ENCODE measurements at places on chromosomes 3 and 15.

DNA sequence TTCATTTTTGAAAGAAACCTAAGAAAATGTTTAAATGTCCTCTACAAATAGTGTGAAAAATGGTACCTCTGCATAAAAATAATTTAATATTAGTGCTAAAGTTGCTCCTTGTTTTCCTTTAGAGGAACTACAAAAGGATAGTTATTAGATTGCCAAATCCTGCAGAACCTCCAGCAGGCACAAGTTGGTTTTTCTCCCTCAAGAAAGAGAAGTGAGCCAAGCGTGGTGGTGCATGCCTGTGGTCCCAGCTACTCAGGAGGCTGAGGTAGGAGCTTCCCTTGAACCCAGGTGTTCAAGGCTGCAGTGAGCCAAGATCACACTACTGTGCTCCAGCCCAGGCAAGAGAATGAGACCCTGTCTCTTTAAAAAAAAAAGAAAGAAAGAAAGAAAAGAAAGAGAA is 85.1 kb upstream of the TSEN2 start:
- no peak for DNase-seq

- DNase-seq: no peak
Measured at GRCh38 chr3:33430571-33430970, 9.6 kb downstream of the UBP1 start.

DNA sequence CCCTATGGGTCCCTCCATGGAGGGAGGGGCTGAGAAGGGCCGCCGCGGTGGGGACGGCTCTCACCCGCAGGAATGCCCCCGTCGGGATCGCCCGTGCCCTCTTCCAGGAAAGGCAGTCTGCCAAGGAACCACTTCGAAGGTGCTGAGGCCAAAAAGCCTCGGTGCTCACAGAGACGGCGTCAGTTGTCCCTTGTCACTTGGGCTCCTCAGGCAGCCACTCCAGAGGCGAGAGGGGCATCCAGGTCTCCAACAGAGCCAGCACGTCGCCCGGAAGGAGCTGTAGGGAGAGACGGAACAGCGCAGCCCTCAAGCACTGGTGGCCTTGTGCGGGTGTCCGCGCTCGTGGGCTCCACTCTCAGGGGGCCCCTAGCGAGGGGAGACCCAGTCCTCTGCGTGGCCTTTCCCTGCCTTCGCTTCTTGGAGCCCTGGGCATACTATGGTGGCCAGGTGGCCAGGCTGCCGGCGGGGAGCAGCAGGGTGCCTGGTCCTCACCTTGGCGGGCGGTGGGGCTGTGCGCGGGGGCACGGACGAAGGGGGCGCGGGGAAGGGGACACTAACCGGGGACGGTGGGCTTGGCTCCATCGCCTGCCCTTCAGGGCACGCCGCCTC is 994 bp downstream of the MESP1 start:
- DNase-seq: no peak

DNA sequence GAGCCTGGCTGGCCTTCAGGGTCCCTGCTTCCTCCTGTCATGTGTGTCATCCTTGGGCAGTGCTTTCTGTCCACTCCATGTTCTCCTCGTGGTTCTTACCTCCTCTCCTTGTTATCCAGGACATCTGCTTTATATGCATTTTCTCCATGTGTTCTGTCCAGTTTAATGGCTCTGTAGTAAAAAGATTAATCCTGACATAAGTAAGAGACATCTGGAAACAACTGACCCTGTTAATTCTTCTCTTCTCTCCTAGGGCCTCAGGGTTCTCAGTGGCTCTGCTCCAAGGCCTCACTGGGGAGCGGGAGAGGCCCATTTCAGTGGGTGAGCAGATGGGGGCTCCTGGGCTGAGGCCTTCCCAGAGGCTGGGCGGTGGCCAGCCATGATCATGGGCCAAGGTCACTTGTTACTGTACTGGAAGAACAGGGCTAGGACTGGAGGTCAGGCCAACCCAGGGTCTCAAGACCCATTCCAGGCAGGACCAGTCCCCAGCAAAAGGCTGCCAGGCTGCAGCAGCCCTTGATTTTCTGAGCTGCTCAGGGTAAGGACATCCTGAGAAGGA is 20.2 kb upstream of the CDCP1 start:
- no peak for DNase-seq

- DNase-seq: no peak
Measured at GRCh38 chr3:47604145-47604544, 25.5 kb upstream of the CSPG5 start.

GRCh38 chr3:181176601-181177000 is 187.1 kb upstream of the DNAJC19 start:
- DNase-seq: peak; percentile 73

- DNase-seq: no peak
Measured at GRCh38 chr15:45523166-45523460, 558 bp upstream of the SLC30A4 start.

GRCh38 chr15:74807282-74807681 is 5.4 kb upstream of the LMAN1L start:
- DNase-seq: peak; percentile 55

GRCh38 chr15:37783290-37783689 is 151.2 kb upstream of the TMCO5A start:
- DNase-seq: no peak

GRCh38 chr3:152173627-152174026 is 95.1 kb upstream of the MBNL1 start:
- DNase-seq: no peak

- no peak for DNase-seq
Measured at GRCh38 chr15:24977686-24978085, 22.9 kb downstream of the SNRPN start.

- DNase-seq: no peak
Measured at GRCh38 chr3:97259263-97259662, 444.9 kb downstream of the EPHA6 start.

DNA sequence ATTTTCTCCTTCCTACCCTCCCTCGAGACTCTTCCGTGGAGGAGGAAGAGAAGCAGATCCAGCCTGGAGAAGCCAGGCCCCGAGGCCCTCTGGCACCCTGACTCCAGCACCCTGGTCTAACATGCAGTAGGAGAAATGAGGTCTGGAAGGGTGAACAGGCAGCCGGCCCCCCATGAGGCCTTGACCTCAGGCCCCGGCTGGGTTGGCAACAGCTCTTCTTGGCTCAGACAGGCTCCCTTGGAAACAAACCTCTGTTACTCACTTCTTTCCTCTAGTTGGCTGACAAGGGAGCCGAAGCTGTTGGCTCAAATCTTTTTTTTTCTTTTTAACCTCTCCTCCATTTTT is 73.4 kb downstream of the CPN2 start:
- DNase-seq: no peak

DNA sequence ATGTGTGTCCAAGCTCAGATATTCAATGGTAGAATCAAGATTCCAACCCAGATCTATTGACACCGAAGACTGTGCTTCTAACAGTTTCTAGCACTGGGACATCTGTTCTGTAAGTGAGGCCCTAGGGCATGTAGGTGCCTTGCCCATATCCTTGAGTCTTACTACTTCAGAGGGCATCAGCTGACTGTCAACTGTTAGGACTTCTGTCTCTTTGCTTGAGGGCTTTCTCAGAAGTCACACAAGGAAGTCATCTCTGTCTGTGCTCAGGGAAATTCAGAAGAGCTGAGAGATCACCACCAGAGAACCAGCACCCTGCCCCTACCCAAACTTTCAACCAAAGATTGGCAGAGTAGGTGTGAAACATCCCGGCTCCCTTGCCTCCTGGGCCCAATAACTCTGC is 403.6 kb upstream of the PROK2 start:
- DNase-seq: no peak

GRCh38 chr3:42892807-42893206 is 13.1 kb upstream of the ZNF662 start:
- no peak for DNase-seq

DNA sequence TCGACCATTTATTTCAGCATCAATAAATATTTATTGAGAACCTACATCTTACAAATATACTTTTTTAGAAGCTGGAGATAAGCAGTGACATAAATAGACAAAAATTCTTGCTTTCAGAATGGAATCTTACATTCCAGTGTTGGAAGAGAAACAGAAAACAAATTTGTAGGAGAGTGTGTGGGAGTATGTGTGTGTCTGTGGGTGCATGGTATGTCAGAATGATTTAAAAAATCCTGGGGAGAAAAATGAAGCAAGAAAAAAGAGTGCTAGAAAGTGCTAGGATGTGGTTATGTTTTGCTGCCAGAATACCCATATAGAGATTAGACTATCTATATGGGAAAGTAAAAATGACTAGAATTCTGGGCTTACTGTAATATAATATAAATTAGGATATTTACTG is 561.7 kb upstream of the SGO1 start:
- DNase-seq: no peak

DNA sequence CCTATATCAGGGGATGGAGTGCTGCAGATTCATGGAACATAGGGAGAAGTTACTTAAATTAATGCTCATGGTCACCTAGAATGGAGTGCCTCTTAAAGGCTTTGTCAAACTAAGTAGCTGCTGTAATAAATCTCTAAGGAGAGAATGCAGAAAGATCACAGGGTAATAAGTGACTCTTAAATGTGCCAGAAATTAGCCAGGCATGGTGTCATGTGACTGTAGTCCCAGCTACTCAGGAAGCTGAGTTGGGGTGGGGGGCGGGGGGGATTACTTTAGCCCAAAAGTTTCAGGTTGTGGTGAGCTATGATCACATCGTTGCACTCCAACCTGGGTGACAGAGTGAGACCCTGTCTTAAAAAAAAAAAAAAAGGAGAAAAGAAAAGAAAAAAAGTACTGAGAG is 90.9 kb upstream of the ASB14 start:
- no peak for DNase-seq

- peak; percentile 44 for DNase-seq
Measured at GRCh38 chr15:81097890-81098280, 36.2 kb upstream of the CFAP161 start.

- DNase-seq: no peak
Measured at GRCh38 chr3:13047296-13048165, 25.7 kb downstream of the IQSEC1 start.

DNA sequence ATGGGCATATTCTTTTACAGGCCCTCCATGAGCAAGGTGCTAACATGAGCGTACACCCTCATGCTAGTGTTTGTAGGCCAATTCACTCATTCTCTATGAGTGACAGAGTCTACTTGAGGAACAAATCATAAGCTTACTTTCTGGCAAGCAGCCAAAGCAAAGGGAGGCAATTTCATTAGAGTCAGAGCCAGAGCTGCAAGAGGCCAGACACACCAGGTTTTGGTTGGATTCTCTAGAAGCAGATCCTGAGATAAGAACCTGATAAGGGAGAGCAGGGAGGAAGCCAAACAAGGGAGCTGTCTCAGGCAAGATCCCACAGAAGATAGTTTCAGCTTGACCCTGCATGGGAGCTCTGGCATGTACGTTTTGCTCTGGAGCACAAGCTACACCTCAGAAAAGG is 214.1 kb upstream of the CTNNB1 start:
- DNase-seq: no peak

- no peak for DNase-seq
Measured at GRCh38 chr3:55955891-55956477, 468.9 kb upstream of the WNT5A start.

- DNase-seq: no peak
Measured at GRCh38 chr15:76565366-76565765, 228.8 kb downstream of the ISL2 start.

DNA sequence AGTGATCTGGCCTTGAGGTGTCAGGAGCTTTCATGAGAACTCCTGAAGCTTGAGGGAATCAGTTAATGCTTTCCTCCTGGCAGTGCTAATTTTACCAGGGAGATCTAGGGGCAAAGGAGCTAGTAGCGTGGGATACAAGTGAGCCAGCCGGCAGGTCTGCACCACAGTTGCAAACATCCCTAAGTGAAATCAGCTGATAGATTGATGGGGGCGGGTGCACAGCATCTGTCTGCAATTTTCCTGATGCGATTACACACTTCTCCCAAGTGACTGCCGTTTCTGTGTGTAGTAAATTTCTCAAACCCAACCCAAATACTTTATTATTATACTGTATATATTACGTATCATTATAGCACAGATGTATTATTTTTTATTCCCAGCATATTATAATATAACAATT is 304.5 kb downstream of the AGBL1 start:
- no peak for DNase-seq

DNA sequence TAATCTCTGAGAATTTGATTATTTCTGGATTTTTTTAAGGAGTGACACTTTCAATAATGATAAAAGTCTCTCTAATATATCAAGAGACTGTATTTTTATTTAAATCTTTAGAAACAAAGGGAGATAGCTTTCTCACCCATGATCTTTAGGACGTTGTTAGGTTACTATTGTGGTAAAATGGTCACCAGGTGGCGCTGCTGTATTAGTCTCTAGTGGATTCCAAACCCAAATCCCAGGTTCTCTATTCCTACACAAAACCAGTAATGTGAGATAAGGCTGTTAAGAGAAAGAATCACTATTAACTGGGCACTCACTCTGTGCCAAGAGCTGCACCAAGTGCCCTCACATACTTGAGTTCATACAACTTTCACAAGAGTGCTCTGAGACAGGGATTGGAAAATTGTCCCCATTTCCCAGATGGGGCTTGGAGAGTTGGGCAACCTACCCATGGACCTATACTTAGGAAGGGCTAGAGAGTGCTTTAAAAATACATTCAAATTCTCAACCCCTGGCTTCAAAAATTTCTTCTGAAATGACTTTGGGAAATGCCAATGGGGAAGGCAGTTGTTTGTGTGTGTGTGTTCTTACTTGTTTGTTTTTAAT is 593.4 kb upstream of the TGFBR2 start:
- peak; percentile 83 for DNase-seq

GRCh38 chr3:43451670-43452254 is 165.4 kb downstream of the SNRK start:
- no peak for DNase-seq

DNA sequence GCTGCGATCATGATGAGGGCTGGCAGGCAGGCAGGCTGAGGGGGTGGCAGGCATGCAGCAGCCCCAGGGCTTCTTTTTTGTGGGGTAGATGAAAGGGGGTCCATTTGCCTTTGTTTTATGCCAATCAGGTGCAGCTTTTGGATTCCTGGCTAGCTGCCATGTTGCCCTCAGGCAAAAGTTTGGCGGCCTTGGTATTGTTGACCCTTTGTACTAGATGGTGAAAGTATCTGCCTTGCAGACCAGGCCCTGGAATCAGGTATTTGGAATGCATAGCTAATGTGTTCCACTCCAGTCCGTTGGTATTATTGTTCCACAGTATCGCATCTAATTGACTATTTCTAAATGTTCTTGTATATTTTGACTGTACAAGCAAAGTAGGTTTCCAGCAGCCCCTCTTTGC is 35.0 kb downstream of the EEFSEC start:
- DNase-seq: no peak

- DNase-seq: no peak
Measured at GRCh38 chr15:63371297-63371918, 10.2 kb downstream of the CA12 start.

GRCh38 chr15:43239732-43240491 is 19.1 kb upstream of the EPB42 start:
- no peak for DNase-seq

- DNase-seq: no peak
Measured at GRCh38 chr15:77821959-77822256, 189.2 kb upstream of the LINGO1 start.

GRCh38 chr15:101542306-101543025 is 53.0 kb upstream of the PCSK6 start:
- DNase-seq: peak; percentile 27

DNA sequence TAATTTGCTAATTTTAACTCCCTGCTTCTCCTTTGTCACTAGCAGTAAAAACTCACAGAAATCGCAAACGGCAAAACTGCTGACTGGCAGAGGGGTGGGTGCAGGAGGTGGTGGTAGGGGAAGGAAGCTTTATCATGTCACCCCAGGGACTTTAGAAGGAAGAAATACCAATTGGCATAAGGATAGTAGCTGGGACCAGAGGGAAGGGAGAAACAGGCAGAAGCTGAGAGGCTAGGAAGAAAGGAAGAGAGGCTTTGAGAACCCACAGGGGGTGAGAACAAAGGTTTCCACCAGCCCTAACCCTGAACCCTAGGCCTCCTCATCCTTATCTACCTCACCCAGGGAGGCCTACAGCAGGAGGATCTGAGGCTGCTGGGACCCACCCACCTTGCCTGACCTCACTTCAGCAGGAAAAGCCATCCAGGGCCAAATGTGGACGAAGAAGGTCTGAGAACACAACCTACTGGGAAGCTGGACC is 10.7 kb downstream of the ITGB5 start:
- no peak for DNase-seq
